ENCODE measurements at places on chromosomes 2 and 18. TPM values are rescaled to one million over a fixed set of nuclear protein-coding genes. Genes with fewer than 3 reads are reported as not detected.

DYSF gene
- total RNA-seq: 114 TPM

DNA sequence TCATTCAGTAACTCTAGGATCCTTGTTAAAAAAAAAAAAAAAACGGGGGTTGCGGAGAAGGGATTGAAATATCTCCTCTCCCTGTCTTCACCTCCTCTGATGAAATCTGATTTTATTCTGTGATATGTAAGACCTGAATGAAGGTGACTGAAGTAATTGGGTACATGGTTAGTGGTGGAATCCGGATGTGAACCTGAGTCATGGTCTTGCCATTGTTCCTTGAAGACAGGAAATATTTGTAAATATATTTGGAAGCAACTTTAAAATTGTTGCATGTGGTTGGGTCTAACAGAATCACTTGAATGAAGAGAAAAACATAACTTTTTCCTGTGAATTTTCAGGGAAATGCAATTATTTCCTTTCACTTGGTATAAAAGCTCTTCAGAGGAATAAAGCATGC is 3.0 kb upstream of the IL1A start:
- H3K4me3 ChIP-seq: no peak overlapping the region
- no peak overlapping the region for H3K27ac ChIP-seq
- no peak for DNase-seq
- H3K36me3 ChIP-seq: no peaks in the 10 kb centered on the region

ADCYAP1 gene
- total RNA-seq: not detected

DNA sequence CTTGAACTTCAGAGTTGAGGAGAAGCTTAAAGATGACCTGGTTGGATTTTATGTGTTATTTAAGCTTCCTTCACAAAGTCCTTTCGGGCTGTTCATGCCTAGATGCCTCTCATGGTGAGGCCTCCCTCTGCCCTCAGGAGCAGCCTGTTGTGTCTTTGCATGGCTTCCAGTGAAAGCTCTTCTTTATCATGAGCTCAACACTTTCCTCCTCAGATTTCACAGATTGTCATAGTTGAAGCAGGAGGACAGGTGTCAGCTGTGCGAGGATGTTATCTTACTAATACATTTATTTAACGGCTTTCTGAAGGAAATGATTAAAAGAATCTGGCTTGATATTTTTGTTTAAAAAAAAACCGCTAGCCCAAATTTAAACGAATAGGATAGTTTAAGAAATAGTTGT is 48.8 kb upstream of the ITSN2 start:
- no peak overlapping the region for H3K4me3 ChIP-seq
- peaks cover 16% of the 10 kb centered on the region for H3K4me1 ChIP-seq
- H3K36me3 ChIP-seq: no peaks in the 10 kb centered on the region
- no peaks in the 10 kb centered on the region for H3K27me3 ChIP-seq
- no peak for DNase-seq

IL1A gene
- total RNA-seq: 0.12 TPM

DSEL gene
- total RNA-seq: 5.0 TPM

DNA sequence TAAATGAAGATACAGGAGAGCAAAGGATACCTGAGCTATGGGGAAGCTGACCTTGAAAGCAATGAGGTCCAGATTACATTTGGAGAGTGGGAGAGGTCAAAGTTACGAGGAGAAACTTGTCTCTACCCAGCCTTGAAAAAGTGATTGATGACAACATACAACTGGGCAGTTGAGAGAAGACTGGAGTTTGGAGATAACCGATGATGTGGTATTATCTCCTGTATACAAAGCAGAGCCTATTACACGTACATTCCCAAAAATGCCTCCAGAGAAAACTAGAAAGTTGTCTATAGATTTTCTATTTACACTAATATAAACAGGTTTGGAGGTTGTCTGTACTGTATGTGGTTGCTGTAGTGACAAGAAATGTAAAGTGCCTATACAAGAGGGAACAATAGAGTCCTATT is 28.3 kb downstream of the ARL5A start:
- no peak overlapping the region for H3K4me3 ChIP-seq
- H3K27ac ChIP-seq: no peak overlapping the region
- H3K36me3 ChIP-seq: peaks cover 46% of the 10 kb centered on the region
- H3K4me1 ChIP-seq: peaks cover 22% of the 10 kb centered on the region
- DNase-seq: no peak
- no peaks in the 10 kb centered on the region for H3K27me3 ChIP-seq

DNA sequence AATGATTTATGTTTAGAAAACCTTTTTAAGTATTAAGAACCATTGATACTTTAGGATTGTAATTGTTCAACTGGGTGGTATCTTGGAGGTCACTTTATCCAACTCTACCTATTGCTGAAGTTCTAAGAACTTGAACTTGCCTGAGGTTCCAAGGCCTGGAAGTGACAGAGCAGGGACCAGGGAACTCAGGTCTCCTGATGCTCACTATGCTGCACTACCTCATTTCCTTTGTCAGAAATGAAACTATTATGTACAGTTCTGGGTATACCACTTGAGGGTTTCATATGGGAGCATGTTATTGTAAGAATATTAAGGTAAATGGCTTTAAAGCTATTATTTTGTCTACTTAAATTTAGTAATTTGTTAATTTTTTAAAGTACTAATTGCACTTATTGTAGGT is 3.0 kb downstream of the MBD5 start:
- H3K4me3 ChIP-seq: no peak overlapping the region
- H3K27ac ChIP-seq: no peak overlapping the region
- H3K36me3 ChIP-seq: peaks cover 4% of the 10 kb centered on the region
- peaks cover 54% of the 10 kb centered on the region for H3K4me1 ChIP-seq
- H3K27me3 ChIP-seq: no peaks in the 10 kb centered on the region
- DNase-seq: no peak

DNA sequence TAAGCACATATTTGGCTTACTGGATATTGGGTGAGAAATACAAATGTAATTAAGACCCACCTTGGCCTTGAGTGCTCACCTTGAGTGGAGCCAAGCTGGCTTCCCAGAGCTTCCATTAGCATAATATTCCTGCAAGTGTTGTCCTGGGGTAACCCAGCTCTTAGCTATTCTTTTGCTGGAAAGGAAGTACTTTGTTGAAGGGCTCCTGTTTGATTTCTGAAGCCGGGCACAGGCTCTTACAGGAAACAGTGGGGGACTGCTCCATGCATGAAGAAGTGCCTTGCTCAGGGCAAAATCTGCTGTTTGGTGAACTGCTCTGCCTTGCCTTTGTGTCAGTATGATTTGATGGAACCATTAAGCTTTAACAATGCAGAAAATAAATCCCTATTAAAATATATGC is 325.4 kb downstream of the SMAD2 start:
- no peaks in the 10 kb centered on the region for H3K4me1 ChIP-seq
- no peak for DNase-seq
- no peaks in the 10 kb centered on the region for H3K36me3 ChIP-seq
- H3K4me3 ChIP-seq: no peak overlapping the region
- peaks cover 2% of the 10 kb centered on the region for H3K27me3 ChIP-seq

All from psoas muscle (tissue), 8 donors.